ENCODE measurements at places on chromosomes 2 and 18.

GRCh38 chr2:17252258-17252657, 266.0 kb downstream of the RAD51AP2 start:
- DNase-seq = no peak

GRCh38 chr2:61044636-61045035, 21.0 kb upstream of the SANBR start:
- no peak for DNase-seq

DNA sequence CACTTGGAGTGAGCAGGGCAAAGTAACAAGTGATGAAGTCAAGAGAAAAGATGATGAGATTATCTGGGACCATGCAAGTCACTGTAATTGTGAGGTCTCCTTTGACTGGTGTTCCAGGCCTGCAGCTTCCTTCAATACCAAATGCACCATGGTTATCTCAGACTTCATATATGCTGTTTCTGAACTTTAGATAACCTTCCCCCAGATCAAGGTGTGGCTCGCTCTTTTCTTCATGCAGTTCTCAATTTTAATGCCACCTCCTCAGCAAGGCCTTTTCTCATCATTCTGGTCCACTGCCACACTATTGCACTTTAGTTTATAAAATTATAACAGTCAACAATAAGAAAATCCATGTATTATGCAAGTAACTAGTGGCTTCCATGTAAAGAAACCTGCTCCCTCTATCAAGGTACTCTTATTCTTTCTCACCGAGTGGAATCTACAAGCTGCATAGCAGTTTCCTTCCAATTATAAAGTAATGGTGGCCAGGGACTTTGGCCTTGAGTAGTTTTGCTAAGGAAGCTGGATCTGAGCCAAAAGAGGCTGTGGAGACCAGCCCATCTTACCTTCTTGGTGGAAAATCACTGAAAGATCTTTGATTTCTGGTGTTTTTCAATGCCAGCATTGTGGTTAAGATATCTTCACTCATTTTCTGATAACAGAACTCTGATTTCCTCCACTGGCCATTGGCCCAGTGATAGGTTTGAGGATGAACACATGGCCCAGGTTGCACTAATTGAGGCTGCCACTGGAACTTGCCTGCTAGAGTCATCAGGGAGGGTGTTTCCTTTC, 113.6 kb downstream of the KCNE4 start:
- no peak for DNase-seq

DNA sequence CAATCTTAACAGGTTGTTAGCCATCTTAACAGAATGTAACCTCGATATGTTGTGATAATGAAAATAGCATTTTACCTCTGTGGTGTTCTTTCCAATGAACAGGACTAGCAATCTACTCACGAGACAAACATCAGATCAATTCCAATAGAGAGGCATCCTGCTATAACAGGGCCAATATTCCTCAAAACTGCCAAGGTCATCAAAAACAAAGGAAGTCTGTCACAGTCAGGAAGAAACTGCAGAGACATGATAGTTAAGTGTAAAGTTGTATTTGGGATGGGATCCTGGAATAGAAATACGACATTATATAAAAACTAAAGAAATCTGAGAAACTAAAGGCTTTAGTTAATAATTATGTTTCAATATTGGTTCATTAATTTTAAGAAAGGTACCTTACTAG, 588.9 kb upstream of the NETO1 start:
- DNase-seq = no peak

DNA sequence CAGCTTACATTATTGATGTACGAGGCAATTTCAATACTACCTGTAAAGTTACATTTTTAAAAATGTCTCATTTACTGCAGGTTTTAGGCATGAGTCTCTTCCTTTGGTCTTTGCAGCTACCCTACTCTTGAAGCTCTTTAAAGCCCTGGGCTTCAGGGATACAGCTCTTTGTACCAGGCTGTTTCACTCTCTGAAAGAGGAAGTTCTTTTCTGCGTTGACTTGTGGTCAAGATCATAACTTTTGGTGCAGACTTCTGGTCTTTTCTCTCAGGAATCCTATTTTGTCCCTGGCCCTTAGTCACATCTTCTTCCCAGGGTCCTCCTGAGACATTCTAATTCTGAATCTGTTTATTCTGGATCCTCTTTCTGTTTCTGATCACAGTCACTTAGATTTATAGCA, 16.6 kb upstream of the HRH4 start:
- DNase-seq = no peak

- no peak for DNase-seq
These were observed 77.1 kb downstream of the SUMO1 start for GRCh38 chr2:202161151-202161835.

- no peak for DNase-seq
These were observed 108.2 kb upstream of the ERBB4 start for GRCh38 chr2:212646698-212647366.

- DNase-seq = no peak
These were observed 1.0 kb downstream of the HDLBP start for GRCh38 chr2:241314226-241315092.

DNA sequence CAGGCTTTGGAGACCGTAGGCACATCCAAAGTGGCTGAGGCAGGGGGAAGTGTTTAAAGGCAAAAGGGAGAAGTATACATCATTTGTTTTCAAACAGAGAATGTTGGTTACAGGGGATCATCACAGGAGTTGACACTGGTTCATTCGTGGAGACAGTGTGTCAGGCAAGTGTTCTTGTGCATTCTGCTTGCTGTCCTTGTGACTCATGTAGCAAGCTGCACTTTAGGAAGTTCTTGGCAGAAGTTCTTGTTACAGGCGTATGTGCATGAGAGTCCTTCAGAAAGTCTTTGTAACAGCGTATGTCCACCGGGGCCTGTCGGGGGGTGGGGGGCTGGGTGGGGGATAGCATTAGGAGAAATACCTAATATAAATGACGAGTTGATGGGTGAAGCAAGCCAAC, 36.5 kb upstream of the B4GALT6 start:
- DNase-seq = no peak
